ENCODE measurements at places on chromosomes 12 and 14. TPM values are rescaled to one million over a fixed set of nuclear protein-coding genes. Genes with fewer than 3 reads are reported as not detected.

- no peak for DNase-seq
Measured at GRCh38 chr12:57341275-57341990, 89.4 kb downstream of the R3HDM2 start.

GRCh38 chr12:64720884-64721283 is 38.3 kb downstream of the GNS start:
- no peak for DNase-seq

- no peak for DNase-seq
Measured at GRCh38 chr12:49794811-49795653, 33.2 kb downstream of the NCKAP5L start.

GRCh38 chr14:61222388-61222787 is 58.8 kb downstream of the TMEM30B start:
- DNase-seq, result no peak

- DNase-seq, result no peak
Measured at GRCh38 chr12:70741256-70741655, 104.0 kb upstream of the PTPRB start.

DNA sequence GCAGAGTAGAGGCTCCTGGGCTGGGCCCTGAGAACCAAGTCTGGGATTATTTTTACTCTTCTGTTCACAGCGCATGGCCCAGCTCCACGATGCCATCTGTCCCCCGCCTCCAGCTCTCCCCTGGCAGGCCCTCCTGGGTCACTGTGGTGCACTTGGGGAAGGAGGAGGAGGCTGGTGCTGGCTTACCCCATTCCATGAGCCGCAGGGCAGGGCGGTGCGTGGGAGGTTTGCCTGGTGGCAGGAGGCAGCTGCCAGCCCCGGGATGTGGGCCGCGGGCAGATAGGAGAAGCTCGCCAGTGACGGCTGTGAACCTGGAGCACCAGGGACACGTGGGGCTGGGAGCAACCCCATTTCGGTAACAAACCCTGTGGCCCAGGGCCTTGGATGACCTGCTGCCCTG is 23.2 kb downstream of the TEAD4 start:
- DNase-seq, result no peak

- DNase-seq, result peak; percentile 44
Measured at GRCh38 chr12:81077686-81078441, at the start of gene ACSS3. Gene ACSS3, plus strand, starts transcription at chr12:81078079. Its CDS starts 42 bp downstream, at chr12:81078121.

DNA sequence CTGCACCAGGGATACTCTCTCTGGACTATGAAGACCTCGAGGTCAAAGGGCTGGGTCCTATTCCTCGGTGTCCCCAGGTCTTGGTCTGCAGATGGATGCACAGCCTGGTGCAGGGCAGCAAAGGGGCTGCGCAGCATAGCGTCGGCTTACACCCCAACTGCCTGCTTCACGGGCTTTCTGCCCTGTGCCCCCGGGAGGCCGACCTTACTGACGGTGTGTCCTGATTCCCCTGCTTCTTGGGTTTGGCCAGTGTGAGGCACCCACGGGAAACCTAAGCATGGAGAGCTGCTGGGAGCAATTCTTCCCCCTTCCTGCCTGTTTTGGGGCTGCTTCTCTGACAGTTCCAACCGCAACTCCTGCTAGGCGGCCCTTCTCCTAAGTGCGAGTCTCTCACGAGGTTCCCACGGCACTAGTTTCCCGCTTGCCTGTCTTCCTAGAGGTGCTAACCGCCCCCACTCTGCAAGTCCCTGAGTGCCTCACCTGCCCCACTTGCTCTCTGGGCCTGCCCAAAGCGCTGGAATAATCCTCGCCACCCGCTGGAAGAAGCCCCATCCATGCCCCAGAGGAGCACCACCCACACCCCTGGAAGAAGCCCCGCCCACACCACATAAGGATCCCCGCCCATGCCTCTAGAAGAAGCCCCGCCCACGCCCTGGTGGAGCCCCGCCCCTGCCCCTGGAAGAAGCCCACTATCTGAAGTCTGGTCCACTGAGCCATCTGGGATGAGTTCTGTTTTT is 54.0 kb downstream of the PRIMA1 start:
- no peak for DNase-seq

- DNase-seq, result no peak
Measured at GRCh38 chr14:76375484-76375883, 453 bp upstream of the ESRRB start.

- no peak for DNase-seq
Measured at GRCh38 chr14:75811872-75812499, 150.9 kb downstream of the TTLL5 start.

DNA sequence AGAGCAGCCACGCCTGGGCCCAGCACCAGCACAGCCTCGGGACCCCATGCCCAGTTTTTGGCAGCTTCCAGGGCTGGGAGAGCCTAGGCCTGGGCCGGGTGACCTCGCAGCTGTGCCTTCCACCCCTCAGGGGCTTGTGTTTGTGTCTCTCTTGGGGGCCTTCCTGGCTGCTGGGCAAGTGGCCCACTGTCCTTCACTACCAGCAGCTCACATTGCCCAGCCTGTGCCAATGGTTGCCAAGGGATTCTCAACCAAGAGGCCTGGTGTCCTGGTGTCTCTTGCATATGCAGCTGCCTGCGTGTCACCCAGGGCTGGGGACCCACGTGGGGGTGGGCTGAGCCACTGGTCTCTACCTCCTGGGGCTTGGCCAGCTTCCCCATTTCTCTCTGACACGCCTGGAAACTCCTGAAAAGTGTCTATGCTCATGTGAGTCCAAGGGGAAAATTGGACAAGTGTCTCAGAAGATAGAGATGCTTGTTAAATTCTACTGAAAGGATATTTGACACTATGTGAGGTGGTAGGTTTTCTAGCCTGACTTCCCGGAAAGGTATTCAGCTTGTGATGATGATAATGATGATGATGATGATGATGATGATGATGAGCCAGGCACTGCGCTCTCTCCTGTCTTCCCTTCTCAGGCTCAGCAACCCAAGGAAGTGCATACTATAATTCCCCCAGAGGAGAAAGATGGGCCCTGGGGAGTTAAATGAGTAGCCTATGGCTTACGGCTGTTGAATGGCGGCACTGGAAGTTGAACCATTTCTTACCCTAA is 48.8 kb upstream of the ESRRB start:
- DNase-seq, result no peak

DNA sequence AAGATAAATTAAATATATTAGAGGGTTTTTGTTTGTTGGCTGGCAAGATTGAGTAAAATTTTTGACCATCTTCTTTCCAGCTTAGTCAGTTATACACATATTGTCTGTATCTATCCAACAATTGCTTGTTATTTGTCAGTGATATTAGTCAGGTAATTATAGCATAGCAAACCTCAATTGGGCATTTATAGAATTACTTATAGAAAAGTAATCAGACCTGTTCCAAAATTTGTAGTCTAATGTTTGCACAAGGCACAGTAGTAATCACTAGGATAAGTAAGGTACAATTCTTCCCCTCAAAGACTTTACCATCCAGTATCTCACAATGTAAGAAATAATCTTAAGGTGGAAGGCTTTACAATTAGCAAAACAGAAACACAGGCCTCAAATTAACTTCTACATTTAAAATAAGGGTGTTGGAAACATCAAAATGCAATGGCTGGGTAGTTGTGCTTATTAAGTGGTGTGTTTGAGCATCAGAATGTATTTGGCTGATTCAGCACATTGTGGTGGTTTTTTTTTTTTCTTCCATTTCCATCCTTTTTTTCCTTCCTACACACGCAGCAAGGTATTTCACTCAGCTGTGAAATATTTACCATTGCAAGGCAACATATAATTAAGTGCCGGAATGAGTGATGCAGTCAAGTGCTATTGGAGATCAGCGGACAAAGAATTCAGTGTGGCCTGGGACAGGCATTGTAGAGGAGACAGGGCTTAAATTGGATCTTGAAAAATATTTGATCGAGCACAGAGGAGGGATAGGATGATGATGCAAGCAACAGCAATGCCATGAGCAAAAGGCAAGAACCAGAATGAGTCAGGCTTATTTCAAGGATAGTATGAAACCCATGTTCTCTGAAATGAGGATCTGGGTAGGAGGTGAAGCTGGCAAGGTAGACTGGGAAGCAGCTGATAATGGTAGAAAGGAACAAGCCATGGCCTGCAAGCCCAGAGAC is 178.2 kb downstream of the AKAP6 start:
- DNase-seq, result no peak

DNA sequence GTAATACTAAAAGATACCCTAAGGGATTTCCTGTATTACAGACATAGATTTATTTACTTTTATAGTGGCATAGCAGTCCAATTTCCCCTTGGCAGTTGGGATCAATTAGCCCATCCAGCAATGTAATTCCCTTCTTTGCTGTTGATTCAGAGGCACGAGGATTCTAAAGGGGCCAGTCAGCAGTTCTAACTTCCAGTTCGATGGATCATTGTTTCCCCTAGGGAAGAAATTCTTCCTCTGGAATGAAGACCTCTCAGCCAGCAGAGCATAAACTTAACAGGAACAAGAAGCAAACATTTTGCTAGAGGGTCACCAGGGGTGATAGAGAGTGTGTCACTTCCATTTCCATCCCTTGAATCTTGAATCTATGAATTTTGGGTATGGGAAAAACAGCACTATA is 395.7 kb upstream of the NOVA1 start:
- DNase-seq, result no peak

DNA sequence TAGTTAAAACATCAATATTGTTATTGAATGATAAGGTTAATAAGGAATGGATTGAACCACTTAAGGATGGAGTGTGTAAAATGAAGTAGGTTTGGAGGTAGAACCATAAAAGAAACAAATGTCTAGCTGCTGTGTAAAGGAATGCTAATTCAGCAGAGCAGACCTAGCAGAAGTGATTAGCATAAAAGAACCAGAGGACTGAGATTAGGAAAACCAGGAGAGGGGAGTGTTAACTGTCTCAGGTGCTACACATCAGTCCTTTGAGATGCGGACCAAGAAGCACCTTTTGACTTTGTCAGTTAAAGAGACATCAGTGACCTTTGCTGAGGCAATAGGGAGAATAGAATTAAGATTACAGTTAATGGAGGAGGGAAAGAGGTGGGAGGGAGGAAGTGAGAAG is 84.5 kb downstream of the PLEKHA5 start:
- DNase-seq, result no peak

- no peak for DNase-seq
Measured at GRCh38 chr12:77686760-77687159, 143.9 kb upstream of the NAV3 start.

DNA sequence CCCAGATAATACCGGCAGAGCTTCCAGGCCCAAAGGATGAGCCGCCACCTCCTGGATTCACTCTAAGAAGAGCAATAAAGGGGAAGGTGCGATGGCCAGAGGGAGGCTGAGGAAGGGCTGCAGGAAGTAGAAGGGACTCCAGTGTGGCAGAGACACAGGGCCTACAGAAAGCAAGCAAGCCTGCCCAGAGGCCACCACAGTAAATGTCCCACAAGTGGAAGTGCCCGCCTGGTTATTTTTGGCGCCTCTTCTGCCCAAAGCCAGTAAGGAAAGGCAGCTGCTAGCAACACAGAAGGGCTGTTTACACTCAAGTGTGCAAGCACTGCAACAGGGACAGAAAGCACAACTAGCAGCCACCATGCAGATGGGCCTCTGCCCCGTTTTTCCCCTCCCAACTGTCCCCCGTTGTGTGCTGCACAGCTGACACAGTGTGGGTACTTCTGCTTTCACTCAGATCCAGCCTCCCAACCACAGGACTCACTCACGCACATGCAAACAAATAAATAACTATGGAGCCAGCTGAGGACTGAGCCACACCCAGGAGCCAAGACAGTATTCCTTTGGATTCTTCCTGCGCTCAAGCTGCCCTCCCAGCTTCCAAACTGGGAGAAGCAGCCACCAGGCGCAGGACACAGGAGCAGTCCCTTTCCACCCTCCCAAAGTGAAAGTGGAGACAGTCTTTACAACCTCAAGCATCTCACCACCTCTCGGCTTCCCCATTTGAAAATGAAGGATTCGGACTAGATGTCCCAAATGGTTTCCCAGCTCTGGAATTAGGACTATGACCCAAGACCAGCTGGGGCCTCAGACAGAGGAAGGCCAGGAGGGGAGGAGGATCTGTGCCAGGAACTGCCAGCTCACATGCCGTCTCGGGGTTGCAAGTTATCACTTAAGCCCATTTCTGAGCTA is 40.0 kb upstream of the PNMA1 start:
- no peak for DNase-seq

- DNase-seq, result peak; percentile 71
Measured at GRCh38 chr12:4562034-4562657, at the start of gene DYRK4. Gene DYRK4, plus strand, starts transcription at chr12:4562208. Its CDS starts 38 bp downstream, at chr12:4562246.

- DNase-seq, result no peak
Measured at GRCh38 chr12:121170611-121171260, 38.1 kb downstream of the P2RX7 start.

- DNase-seq, result no peak
Measured at GRCh38 chr14:92792885-92793284, 1.2 kb upstream of the GOLGA5 start.

- no peak for DNase-seq
Measured at GRCh38 chr14:95290871-95291431, 28.8 kb downstream of the CLMN start.

- no peak for DNase-seq
Measured at GRCh38 chr14:52350445-52350844, 36.3 kb downstream of the PTGER2 start.

DNA sequence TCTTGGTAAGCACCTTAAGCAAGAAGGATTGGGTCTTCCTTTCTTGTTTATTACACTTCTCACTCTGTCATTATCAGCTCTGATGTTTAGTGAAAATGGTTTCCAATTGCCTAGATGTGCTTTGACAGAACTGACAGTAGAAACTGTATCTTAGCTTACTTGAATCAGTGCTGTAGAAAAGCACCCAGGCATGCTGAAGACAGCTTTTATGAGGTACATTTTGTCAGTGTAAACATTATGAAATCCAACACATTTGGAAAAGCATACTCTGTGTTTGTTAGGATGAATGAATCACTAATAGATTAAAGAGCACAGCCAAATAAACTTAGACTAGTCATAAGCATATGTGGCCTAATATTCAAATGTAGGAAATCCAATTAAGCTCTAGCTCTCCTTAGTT is 290.2 kb upstream of the NPAS3 start:
- DNase-seq, result no peak

DNA sequence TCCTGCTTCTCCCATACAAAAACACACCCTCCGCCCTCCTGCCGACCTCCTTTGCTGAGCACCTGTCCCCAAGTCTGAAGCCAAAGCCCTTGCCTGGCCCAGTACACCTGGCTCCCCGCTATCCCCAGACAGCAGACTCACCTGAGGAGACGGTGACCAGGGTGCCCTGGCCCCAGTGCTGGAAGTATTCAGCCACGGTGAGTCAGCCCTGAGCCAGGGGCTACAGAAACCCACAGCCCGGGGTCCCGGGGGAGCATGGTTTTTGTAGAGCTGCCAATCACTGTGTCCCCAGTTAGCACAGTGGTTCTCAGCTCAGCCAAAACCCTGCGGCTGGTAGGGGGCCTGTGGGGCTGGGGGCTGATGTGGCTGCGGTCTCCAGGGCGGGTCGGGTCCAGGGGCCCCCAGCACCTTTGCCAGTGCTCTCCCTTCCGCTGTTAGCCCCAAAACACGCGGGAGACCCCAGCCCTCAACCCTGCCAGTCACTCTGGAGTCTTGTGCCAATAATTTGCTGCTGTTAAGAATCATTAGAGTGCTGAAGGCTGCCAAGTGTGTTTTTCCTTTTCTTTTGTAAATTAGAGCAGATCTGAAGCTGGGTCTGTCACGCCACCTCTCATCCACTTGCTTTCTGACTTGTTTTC is 339.0 kb downstream of the TMEM121 start:
- DNase-seq, result no peak

The RAB3IP gene
- 79.5 TPM for polyA plus RNA-seq

The DTD2 gene
- polyA plus RNA-seq, result 14.1 TPM

The OTX2 gene
- not detected for polyA plus RNA-seq

The CD69 gene
- polyA plus RNA-seq, result 1.6 TPM

The ENDOU gene
- 0.41 TPM for polyA plus RNA-seq

The FGF23 gene
- polyA plus RNA-seq, result 0.08 TPM

The SELPLG gene
- 1.6 TPM for polyA plus RNA-seq

The RIMBP2 gene
- 17.7 TPM for polyA plus RNA-seq

The IL22 gene
- polyA plus RNA-seq, result not detected

The TAS2R13 gene
- polyA plus RNA-seq, result 0.10 TPM
